ENCODE measurements at places on chromosomes 1 and 21.
A peak's percentile ranks its signal among the peaks of the same experiment; 100 is the strongest.

DNA sequence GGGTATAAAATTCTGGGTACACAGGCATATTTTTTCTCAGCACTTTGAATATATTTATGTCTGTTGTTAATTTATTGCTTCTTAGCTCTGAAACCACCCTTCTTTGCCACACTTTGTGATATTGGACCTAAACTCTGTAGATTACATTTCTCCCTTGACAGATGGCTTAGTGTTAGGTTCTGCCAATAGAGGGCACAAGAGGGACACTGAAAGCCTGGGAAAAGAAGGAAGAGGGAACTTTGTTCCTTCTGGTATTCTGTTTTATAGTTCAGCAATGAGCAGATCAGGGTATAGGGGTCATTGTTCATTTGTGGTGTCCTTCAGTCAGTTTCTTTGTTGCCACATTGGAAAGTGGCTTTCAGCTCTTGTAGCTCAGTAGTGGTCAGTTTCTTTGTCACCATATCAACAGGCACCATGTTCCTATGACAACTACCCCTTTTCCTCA lies 423.5 kb upstream of the PROX1 start:
- DNase-seq, result no peak

- DNase-seq, result peak; percentile 1
Measured at GRCh38 chr1:2982615-2983318, 38.5 kb upstream of the ACTRT2 start.

- DNase-seq, result no peak
Measured at GRCh38 chr1:74729741-74730478, 2.9 kb downstream of the CRYZ start.

DNA sequence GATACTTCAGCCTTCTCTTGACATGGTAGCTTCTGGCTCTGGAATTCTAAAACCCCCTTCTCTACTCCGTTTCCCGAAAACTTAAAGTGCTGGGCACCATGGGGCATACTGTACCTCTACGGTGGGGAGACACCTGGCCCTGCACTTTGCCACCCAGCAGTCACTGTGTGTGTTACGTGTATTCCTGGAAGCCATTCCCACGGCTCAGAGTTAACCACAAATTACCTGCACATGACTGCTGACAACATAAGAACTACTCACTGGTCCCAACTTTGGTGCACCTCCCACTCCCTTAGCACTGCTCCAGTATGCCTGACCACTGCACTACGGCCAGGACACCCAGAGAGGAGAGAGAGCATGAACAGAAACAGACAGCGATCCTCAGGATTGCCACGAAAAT lies 29.4 kb upstream of the TMPRSS2 start:
- no peak for DNase-seq

DNA sequence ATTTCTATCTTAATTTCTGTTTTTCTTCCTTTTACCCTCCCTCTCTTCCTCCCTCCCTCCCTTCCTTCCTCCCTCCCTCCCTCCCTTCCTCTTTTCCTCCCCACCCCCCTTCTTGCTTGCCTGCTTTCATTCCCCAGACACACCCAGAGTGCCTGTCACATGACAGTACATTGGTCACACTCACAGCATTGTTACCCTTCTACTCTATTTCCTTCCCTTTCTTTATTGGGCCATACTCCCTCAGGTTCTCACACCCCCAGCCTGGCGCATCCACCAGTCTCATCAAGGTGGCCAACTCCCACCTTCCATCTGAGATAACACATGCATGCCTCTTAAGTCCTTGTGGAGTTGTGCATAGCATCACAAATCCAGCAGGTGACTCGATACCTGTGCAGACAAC lies 10.9 kb downstream of the TMPRSS3 start:
- DNase-seq, result no peak

- peak; percentile 71 for DNase-seq
Measured at GRCh38 chr1:28359592-28360239, 9.8 kb upstream of the PHACTR4 start.

GRCh38 chr1:209534496-209535250 lies 48.8 kb upstream of the CAMK1G start:
- no peak for DNase-seq

DNA sequence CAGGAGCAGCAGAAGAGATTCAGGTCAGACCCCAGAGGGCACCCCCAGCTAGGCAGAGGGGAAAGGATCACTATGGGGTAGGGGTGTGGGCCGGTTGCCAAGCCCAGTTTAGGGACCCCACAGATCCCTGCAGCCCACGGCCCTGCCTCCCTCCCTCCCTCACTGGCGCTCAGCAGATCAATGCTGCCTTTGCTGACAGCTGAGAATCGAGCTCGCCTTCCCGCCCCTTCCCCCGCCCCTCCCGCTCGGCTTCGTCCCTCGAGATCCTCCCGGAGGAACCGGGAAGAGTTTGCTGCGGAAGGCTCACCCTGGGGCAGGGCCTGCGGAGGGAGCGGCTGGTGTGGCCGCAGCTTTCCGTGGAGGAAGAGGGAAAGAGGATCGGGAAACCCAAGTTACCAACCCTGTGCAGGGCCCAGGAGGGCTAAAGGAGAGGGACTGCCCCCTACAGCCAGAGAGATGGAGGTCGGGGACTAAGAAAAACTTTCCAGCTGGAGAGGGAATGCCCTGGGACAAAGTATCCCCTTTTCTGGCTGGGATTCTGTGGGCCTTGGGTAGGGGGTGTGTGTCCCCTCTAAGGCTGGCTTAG lies 1.1 kb upstream of the KCNQ4 start:
- no peak for DNase-seq

GRCh38 chr1:230588323-230588746 lies 53.9 kb upstream of the COG2 start:
- DNase-seq, result no peak

DNA sequence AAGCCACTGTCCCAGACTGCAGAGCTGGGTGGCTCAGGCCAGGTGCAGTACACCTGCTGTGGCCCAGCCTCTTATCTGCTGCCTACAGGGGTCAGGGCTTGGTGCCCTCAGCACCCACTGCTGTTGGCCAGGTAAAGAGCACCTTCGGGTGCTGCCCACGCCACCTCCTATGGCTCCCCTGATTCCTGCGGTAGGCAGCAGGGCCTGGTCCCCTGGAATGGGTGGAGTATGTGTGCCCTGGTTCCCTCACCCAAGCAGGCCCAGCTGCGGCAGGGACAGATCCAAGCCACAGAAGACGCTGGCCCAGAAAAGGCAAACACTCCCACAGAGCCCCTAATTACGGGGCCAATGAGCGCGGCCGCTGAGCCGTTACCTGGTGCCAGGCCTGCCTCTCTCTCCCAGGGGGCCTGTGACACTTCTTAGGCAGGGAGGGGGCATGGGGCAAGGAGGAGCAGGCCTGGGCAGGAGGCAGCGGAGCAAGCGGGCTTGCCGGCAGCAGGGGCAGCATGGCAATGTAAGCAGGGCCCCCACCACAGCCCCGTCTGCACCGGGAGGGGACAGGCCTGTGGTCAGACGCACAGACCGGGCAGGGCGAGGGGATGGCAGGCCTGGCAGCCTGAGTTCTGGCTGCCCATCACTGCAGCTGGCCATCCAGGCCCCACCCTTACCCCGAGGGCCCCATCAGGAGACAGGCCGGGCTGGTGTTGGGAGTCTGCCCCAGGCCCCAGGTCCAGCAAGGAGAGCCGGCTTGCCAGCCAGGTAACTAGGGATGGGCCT lies 19.0 kb downstream of the ESPN start:
- no peak for DNase-seq

GRCh38 chr1:89035080-89035479 lies 12.4 kb upstream of the GBP3 start:
- DNase-seq, result no peak

GRCh38 chr1:156126630-156127534 lies 12.4 kb downstream of the LMNA start:
- peak; percentile 77 for DNase-seq

- DNase-seq, result peak; percentile 31
Measured at GRCh38 chr1:9413071-9413876, 120.6 kb downstream of the SPSB1 start.

DNA sequence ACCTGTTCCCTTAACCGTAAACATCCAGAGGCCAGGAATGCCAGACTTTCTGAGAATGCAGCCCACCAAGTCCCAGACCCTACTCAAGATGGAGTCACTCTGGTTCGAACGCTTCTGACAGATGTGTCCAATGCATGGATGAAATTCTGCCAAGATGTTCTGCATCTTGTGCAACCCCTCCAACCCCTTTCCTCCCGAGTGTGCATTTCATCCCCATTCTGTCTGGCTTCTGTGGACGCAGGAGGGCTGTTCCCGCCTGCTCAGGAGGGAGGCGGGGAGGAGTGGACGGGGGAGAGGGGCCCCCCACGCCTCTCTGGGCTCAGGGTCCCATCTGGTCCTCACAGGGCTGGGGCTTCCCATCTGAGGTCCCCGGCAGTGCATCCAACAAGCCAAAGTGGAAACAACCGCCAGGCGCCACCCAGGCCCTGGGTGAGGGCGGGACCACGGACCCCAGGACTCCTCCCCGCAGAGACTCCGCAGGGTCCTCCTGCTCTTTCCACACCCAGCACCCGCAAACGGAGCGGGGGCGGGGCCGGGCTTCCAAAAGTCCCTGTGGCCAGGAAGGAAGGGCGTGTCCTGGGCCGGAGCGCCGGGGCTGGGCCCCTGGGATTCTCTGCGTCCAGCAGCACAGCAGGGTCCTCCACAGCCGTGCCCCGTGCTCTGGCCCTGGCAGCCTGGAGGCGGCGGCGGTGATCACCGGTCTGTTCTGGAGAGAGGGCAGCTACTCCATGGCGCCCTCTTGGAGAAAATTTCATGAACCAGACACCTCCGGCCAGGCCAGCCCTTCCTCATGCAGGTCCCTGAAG lies 27.8 kb upstream of the SUMO3 start:
- peak; percentile 35 for DNase-seq

DNA sequence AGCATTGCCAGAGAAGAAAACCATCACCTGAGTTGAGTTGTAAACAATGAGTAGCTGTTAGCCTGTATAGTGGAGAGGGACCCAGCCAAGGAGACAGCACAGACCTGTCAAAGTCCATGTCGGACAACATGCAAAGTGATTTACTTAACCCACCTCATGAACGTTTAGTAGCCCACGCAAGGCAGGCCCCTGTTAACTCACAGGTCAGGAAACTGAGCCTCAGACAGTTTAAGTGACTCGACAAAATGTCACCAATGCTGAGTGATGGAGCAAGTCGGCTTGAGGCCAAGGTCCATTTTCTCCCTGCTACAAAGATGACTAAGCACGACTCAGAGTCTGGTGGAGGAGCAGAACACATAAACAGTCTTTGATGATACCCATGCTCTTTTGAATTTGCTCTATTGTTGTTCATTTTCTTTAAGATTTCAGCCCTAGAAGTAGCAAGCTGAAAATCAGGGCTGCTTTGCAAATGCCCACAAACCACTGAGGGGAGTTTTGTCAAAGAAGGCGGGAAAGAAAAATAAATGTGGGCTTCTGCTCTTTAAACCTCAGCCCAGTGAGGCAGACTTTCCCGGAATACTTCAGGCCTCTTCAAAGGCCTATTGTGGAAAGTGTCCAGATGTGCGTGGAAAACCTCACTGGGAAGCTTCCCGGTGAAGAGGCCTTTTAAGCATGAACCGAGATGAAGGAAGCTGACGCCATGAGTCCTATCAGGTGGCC lies 83.8 kb upstream of the HOOK1 start:
- no peak for DNase-seq

DNA sequence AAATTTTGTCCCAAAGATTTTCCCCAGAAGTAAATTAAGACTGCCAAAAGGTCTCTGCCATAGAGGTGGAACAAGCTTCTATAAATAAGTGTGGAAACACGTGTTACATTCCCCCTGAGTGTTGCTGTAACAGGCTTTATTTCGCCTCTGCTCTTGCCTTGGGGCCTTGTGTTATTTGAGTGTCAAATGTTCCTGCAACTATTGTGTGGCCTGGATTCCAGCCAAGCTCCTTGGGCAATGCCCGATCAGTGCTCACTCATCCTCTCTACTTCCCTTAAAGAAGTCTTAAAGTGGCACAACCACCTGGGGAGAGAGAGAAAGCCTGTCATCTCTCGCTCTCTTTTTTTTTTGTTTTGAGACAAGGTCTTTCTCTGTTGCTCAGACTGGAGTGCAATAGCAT lies 156.7 kb downstream of the NR5A2 start:
- DNase-seq, result no peak

GRCh38 chr1:165303386-165303785 lies 53.1 kb downstream of the LMX1A start:
- DNase-seq, result no peak

DNA sequence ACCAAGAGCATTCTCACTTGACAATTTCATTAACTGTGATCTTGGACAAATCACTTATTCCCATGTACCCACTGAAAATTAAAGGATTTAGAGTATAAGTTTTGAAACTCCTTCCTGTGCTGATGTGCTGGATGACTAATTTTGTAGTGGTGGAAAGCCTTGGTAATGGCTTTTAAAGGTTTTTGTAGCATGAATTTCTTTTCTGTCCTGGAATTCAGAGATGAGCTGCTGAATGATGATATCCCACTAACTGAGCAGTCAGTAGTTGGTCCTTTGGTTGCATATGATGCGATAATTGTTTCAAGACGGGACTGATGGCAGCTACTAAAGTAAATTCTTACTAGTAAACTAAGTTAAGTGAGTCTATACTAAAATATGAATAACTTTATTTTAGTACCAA lies 5.2 kb downstream of the RPL5 start:
- DNase-seq, result no peak

DNA sequence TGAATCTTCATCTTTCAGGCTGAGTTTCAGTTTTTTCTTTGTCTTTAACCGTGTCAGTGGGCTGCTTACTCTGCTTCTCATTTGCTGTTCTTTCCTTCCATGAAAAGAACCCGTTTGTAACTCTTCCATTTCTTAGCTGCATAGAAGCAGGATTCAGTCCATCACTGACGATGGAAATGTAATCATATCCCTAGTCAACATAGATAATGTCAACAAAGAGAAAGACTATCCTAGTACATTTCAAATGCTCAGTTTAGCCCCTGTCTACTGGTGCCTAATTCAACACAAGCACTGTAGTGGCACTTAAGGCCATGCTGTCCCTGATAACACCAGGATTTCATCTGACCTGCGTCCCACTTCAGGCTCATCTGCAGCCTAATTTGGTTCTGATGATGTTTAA lies 376 bp downstream of the GBP1 start:
- no peak for DNase-seq

- DNase-seq, result peak; percentile 4
Measured at GRCh38 chr21:30839304-30839703, 9.7 kb upstream of the KRTAP7-1 start.

DNA sequence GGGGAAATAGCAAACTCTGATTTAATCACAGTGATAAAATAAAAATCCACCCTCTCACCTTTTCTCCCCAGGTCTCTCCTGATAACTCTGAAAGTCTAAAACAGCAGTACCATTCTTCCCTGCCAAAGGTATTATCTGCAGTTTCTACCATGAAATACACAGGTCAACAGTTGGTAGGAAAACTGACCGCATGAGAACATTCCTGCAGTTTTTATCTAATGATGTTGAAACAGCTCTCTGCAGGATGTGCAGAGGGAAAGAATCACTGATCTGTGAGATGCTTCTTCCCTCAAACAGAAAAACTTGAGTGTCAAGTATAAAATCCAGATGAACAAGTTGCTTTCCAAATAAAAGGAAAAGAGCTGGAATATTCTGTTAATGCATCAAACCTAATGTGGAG lies 39.1 kb downstream of the KCNJ6 start:
- no peak for DNase-seq

DNA sequence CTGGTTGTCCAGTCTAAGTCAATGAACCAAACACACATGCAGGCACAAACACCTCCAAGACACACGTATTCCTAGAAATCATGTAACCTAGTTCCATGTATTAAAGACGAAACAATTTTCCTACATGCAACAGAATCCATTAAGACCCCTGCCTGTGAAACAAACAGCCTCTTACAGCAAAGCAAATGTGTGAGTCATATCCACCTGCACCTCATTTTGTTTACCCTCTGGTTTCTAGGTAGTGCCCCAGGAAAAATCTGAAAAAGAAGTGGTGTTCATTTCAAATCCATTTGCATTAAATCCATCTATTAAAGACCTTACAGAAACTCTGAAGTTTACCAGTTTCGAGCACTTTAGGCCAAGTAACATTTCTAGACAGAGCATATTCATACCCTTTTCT lies 74.1 kb downstream of the VCAM1 start:
- DNase-seq, result no peak
